ENCODE measurements at places on chromosomes 5 and 9.

GRCh38 chr5:115360046-115360685 lies 63.7 kb upstream of the CCDC112 start:
- DNase-seq = no peak

- no peak for DNase-seq
These were observed 79.1 kb downstream of the ZNF618 start for GRCh38 chr9:113955076-113955752.

DNA sequence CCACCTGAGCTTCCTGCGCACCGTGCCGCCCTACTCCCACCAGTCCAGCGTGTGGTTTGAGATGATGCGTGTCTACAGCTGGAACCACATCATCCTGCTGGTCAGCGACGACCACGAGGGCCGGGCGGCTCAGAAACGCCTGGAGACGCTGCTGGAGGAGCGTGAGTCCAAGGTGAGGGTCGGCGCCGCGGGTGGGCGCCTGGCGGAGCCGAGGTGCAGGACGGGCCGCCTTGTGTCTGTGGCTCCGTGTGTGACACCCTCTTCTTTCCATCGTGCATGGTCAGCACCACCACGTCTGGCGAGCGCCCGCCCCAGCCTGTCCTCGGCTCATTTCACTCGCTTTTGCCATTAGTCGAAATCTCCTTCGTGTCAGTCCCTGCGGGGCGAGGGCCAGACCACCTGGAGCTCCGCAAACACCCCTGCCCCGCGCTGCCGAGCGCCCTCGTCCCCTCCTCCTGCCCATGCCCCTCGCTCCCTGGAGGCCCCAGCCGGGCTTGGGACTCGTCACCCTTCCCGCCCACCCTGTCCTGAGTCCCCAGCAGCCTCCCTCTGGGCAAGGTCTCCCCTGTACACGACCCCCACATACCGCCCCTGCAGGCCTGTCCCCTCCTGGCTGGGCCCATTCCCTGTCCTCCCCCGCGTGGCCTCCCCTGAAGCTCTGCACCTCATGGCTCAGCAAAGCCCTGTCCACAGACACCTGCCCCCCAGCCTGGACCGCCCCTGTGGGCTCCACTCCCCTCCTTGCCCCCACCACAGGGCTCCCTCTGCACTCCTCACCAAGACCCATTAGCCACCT lies 7.0 kb downstream of the GRIN1 start:
- DNase-seq = no peak

DNA sequence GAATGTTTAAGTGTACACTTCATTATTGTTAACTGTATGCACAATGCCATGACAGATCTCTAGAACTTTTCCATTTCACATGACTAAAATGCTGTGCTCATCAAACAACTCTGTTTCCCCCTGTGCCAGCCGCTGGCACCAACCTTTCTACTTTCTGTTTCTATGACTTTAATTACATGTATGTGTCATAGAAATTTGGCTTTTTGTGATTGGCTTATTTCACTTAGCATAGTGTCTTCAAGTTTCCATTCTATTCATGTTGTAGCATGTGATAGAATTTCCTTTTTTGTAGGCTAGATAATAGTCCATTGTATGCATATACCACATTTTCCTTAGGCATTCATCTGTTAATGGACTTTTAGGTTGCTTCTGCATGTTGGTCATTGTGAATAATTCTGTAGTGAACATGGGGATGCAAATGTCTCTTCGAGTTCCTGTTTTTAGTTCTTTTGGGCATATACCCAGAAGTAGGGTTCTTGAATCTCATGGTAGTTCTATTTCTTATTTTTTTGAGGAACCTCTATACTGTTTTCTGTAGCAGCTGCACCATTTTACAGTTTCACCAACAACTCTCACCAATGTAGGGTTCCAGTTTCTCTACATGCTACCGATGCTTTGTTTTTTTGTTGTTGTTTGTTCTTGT lies 184.4 kb upstream of the DMRT1 start:
- DNase-seq = no peak

DNA sequence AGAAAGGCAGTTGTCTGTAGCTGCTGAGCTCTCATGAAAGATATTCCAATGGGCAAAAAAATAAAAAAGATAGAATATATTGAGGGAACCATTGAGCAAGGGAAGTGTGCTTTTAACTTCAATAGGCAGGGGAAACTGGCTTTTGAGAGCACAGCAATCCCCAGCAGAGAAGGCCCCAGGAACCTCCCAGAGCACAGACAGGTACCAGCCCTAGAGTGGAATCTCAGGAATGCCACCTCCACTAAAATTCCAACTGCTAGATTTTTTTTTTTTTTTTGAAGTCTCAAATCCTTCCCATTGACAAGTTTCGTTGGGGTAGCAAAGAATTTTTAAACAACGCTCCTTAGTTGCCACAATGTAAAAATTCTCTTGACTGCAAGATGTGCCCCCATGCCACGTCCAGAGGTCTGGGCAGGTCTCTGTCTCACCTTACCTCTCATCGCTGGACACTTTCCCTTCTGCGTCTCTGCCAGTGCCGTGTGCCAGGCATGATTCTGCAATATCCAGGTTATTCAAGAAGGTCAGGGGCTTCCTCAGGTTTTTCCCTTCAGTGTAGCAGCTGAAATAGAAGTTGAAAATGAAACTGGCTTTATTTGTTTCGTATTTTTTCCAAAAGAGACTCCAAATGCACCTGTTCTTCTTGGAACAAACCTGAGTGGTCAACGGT lies 64.2 kb upstream of the IRX1 start:
- DNase-seq = no peak

GRCh38 chr5:163612358-163613149 lies 107.1 kb downstream of the MAT2B start:
- no peak for DNase-seq

DNA sequence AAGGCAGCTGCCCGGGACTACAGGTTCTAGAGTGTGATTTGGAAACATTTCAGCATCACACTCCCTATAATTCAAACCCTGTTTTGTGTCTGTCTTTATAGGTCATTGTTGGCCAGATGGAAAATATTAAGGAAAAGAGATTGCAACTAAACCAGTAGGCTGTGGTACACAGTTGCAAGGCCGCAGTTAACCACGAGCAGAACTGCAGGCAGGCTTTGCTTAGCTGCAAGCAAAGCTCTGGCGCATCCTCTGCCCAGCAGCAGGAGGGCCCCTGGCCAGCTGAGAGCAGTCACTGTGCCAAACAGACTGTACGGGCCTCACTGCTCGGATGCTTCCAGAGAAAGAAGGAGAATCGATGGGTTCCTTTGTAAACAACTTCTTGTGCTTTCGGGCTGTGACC lies 204.5 kb downstream of the DENND1A start:
- DNase-seq = no peak

- DNase-seq = no peak
These were observed 23.4 kb downstream of the ABLIM3 start for GRCh38 chr5:149164731-149165130.

DNA sequence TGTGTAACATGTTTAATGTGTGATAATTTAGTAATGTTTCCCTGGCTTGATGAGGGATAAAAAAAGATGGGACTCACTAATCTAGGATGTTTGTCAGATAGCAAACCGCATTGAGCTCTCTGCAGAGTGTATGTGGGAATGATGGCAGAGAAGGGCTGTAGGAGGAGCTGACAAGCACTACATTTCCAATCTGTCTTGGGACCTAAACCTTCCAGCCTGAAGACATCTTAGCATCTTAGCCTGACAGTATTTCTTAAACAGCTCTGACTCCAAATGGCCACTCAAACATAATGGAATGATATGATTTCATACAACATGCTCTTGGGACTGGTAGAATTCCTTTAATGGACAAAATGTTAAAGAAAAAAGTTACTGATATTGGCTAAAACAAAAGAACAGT lies 116.7 kb downstream of the PPP2R2B start:
- DNase-seq = no peak

Data from activated CD4-positive, CD25-positive, alpha-beta regulatory T cell (primary cell).